ENCODE measurements at places on chromosomes 13 and 19. TPM values are rescaled to one million over a fixed set of nuclear protein-coding genes. Genes with fewer than 3 reads are reported as not detected.

NLRP8 gene
- total RNA-seq = not detected

ZNF556 gene
- not detected for total RNA-seq

PRR19 gene
- total RNA-seq = 2.4 TPM

ZNF579 gene
- total RNA-seq = 33.4 TPM

PPM1N gene
- 5.0 TPM for total RNA-seq

ADAT3 gene
- total RNA-seq = 6.7 TPM

PPP6R1 gene
- 126 TPM for total RNA-seq

DOHH gene
- total RNA-seq = 11.6 TPM

GPR18 gene
- not detected for total RNA-seq

CPT1C gene
- 1.4 TPM for total RNA-seq

LAMP1 gene
- 84.1 TPM for total RNA-seq

ZNF829 gene
- 2.6 TPM for total RNA-seq

ETV2 gene
- total RNA-seq = not detected

CNN1 gene
- total RNA-seq = not detected

ZNF681 gene
- 6.9 TPM for total RNA-seq

TEX26 gene
- total RNA-seq = not detected

S1PR2 gene
- 5.3 TPM for total RNA-seq

HIPK4 gene
- total RNA-seq = 0.14 TPM

ZNF536 gene
- not detected for total RNA-seq

PEG3 gene
- total RNA-seq = 0.09 TPM

CDX2 gene
- not detected for total RNA-seq

FCAR gene
- not detected for total RNA-seq

IGFL3 gene
- not detected for total RNA-seq

PGLYRP1 gene
- not detected for total RNA-seq

ZNF780B gene
- 30.2 TPM for total RNA-seq
